A673 (cell line): ENCODE measurements at places on chromosomes 16 and 17.

GRCh38 chr17:10216213-10216938 lies 18.0 kb upstream of the GAS7 start:
- no peak for DNase-seq

DNA sequence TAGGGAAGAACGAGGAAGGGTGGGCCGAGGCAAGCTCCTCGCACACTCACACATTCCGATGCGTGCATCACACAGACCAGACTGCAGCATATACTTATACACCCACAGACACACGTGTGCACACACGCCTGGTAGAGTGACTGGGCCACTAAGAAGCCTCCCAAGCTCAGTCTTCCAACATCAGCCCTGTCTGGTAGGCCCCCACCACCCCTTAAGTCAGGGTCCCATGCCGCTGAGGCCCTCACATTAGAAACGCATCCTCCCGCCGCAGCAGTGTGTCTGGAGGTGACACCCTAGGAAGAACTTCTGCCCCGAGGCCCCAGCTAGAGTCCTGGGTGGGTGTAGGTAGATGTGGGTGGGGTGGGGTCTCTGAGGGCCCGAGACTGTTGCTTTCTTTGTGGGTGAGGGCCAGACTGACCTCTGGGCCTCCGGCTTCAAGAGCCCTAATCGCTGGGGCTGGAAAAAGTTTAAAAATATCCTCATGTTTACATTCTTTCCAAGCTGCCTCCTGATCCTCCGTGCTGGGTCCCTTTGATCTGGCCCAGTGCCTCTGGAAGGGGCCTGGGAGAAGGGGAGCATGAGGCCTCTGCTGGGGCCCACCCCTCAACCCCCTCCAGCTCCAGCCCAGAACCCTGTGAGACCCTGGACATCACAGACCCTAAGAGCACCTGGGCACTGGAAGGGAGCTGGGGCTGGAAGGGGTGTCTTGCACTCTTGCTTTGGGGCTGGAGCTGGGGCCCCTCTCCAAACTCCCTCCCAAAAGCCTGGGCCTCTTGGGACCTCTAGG lies 13.6 kb downstream of the CDH16 start:
- no peak for DNase-seq

GRCh38 chr16:53689636-53690035 lies 14.0 kb downstream of the RPGRIP1L start:
- DNase-seq: no peak

DNA sequence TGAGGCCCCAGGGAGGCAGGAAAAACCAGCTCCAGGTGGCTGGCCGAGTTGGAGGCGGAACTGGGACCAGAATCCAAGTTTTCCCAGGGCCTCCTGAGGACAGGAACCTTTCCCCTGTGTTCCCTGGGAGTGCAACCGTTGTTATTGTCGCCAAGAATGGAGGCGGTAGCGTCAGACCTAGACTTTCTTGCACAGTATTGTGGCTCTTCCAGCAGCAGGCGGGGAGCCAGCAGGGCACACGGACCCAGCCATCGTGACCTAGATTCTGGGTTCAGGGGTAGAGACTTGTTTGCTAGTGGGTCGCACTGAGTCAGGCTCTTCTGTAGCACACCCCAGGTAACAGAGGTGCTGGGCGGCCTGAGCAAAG lies 667 bp upstream of the KIF19 start:
- DNase-seq: no peak

- DNase-seq: no peak
These were observed 28.0 kb downstream of the ZNF423 start for GRCh38 chr16:49827805-49828438.

GRCh38 chr17:36705283-36705795 lies 104.0 kb downstream of the MRM1 start:
- DNase-seq: no peak

DNA sequence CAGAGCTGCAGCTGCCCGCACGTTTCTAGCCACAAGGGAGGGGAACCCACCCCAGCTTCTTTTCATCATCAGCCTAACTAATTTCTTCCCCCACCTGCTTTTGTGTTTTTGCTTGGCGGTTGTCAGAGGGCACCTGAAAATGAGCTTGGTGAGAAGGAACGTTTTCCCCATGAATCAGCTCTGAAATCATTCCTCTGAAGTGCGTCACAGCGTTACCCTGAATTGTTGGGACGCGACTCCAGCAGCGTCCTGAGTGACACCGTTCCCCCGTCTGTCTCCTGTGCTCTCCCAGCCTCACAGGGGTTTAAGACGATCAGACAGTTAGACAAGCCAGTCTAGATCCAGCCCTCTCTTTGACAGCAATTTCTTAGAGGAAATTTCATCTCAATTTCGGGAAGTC lies 722.9 kb upstream of the EEF2KMT start:
- DNase-seq: no peak

DNA sequence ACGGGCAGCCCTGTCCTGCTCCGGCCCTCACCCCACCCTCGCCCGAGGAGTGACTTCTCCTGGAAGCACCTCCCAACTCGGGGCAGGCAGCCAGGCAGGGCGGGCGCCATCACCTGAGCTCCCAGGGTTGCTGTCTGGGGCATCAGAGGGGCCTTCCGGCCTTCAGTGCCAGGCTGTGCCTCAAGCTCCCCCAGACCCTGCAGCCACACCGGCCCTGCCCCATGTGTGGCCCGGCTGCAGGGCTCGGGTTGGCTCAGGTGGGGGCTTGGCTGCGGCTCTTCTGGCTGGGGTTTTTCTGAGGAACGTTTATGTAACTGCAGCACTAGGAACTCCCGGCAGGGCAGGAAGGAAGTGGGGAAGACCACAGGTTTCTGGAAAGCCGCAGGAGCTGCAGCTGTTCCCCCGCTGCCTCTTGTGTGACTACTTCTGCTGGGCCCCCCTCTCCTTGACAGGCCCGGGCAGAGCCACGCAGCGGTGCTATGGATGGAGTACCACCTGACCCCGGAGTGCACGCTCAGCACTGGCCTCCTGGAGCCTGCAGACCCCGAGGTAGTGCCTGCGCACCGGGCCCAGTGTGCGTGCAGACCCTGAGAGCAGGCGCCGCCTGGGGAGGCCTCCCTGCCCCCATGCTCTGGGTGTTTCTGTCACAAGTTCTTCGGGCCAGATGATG lies 45.6 kb downstream of the PRMT7 start:
- DNase-seq: no peak

- DNase-seq: no peak
These were observed 75.1 kb upstream of the GOT2 start for GRCh38 chr16:58809213-58809612.

DNA sequence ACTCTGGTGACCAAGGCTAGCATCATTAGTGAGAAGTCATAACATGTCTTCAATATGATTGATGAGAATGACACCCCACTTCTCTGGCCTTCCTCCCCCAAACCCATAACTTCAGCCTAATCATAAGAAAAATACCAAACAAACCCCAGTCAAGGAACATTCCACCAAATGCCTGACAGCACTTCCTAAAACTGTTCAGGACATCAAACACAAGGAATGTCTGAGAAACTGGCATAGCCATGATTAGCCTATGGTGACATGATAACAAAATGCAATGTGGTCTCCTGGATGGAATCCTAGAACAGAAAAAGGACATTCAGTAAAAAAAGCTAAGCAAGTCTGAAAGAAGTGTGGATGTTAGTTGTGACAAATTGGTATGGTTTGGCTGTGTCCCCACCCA lies 24.7 kb upstream of the TBX4 start:
- DNase-seq: no peak

GRCh38 chr17:68346448-68346847 lies 55.2 kb downstream of the ARSG start:
- peak; percentile 82 for DNase-seq

DNA sequence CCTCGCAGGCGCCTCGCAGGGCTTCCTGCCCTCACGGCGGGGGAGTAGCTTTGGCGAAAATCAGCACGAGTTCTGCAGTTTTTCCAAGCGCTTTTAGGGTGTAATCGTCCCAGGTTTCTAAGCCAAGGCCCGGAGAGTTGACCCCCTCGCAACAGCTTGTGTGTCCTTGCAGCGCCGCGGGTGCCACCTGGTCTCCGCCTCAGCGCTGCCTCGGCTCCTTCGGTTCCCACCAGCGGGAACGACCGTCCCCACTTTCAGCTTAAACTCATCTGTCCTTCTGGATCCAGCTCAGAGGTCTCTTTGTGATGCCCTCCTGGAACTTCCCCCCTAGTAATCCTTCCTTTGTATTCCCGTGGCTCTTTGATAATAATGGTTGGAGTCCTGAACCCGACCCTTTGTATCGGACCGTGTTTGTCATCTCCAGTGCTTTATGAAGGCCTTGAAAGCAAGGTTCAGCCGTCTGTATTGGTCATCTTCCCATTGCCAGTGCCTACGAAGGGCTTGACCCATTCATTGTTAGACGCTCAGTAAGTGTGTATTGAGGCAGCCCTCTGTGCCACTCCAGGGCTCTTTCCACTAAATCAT lies 858 bp upstream of the SMARCE1 start:
- no peak for DNase-seq

GRCh38 chr16:57022445-57022844 lies 33.1 kb downstream of the NLRC5 start:
- no peak for DNase-seq

DNA sequence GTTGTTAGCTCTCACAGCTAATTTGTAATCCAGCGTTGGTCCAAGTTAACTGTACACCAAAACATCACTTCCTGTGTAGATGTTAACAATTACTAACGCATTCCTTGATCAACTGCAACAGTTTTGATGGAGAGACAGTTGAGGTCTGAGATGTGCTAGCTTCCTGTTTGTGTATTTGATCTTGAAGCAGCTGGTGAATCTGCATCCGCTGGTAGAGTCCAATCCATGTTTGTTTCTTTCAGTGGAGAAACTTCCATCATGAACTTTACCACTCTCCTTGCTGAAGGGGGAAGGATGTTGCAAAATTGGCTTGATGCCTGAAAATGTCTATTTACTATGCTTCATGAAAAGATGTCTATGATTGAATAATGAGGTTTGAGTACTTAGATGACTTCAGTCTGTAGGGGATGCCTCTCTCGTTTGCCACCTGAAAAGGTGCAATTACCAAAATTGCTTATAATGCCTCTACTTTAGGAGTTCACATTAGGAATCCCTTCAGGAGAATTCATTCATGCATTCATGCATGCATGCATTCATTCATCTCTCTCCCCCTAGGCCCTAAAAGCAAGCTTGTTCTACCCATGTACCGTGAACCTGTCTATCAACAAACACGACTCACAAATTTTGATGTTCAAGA lies 39.6 kb upstream of the ZKSCAN2 start:
- peak; percentile 43 for DNase-seq

DNA sequence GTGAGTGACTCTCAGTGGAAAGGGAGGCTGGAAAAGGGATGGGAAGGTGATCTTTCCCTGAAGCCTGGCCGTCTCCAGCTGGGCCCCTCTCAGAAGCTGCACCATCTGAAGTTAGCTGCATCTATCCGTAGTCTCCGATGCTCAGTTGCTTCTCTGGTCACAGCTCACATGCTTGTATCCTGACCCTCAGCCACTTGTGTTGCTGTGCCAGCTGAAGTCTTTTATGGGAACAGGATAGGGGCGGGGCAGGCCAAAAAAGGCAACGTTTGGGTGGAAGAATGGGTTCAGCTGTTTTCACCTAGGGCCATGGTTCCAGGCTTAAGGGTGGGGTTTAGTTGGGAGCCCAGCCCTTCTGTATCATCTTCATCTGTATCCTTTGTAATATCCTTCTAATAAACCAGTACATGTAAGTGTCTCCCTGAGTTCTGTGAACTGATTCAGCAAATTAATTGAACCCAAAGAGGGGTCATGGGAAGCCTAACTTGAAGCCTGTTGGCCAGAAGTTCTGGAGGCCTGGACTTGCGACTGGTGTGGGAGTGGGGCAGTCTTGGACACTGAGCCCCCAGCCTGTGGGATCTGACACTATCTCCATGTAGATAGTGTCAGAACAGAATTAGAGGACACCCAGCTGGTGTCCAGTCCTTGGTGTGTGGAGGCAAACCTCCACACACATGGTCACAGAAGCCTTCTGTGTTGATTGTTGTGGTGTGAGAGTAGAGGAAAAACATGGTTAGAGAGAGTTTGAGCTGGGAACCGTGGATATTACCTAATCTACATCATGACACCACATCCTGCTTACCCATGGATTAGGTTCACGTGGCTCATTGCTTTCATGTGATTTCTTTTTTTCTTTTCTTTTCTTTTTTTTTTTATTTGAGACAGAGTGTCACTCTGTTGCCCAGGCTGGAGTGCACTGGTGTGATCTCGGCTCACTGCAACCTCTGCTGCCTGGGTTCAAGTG lies 49.3 kb upstream of the FBXO47 start:
- no peak for DNase-seq

- no peak for DNase-seq
These were observed at the start of gene HSF4 for GRCh38 chr16:67164599-67165061. TSS of gene HSF4 (plus strand) at chr16:67164745. CDS start at chr16:67164812, 67 bp downstream.

DNA sequence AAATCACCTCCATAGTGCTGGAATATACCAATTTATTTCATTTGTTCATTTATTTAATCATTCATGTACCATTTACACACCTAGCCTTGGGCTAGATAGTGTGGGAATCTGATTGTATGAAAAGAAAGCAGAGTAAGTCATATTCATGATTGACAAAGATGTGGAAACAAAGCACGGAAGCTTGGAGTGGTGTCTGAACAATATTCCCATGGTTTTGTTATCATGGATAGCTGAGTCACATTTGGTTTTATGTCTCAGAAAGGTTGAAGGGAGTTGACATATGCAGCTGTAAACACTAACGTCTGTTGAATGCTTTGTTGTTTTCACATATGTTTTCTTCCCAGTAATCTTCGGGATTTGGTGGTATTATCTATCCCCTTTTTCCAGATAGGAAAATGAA lies 76.6 kb downstream of the MAP2K4 start:
- no peak for DNase-seq

DNA sequence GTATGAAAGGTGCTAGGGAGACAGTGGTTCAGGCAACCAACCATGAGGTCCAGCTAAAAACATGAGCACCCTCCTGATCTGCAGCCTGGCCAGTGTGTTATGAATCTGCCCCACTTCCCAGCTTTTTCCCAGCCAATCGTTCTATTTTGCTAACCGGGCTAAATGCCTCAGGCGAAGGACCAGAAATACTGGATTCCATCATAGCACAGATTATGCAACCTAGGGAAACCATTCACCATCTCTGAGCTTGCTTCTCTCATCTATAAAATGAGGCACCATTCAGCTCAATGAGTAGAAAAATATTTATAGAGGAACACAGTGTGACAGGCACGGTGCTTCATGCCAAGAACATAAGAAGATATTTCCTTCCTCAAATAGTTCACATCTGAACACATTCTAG lies 45.2 kb upstream of the NUDT7 start:
- DNase-seq: no peak

GRCh38 chr17:42287305-42287976 lies 857 bp upstream of the STAT5A start:
- no peak for DNase-seq

- DNase-seq: peak; percentile 47
These were observed 220.3 kb upstream of the IRX3 start for GRCh38 chr16:54506741-54507500.

- no peak for DNase-seq
These were observed 7.3 kb downstream of the ABI3 start for GRCh38 chr17:49217651-49218413.
